ENCODE measurements at places on chromosomes 4 and X.

DNA sequence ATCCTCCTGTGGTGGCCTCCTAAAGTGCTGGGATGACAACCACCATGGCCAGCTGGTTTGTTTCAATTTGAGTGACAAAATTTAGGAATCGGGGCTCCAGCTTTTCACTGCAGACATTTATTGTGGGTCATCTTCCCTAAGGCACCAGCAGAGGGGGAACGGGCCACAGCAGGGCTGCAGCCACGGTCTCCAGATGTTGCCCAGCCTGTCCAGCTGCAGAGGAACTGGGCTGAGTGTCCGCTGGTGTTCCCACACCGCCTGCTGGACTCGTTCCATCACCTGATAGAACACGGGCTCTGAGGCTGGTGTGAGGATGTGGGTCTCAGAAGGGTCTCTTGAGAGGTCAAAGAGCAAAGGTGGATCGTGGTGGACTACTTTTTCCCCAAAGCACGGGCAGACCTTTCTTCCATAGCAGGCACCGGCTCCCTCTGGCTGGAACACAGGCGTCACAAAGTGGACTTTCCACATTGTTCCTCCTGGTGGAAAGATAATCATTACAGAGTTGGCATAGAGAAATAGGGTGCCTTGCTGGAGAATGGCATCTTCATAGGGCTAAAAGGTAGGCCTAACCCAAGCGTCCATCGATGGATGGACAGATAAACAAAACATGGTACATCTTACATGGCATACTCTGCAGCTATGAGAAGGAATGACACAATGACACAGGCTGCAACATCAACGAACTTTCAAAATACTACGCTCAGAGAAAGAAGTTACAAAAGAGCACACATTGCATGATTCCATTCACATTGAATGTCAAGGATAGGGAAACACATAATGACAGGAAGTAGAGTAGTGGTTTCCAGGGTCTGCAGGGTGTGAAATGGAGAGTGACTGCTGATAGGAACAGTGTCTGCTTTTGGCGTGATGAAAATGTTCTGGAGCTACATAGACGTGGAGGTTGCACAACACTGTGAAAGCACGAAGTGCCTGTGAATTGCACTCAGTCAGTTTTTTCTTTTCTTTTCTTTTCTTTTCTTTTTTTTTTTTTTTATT, 5.9 kb upstream of the ARSD start:
- no peak overlapping the region for H3K27ac ChIP-seq
- no peaks in the 10 kb centered on the region for H3K4me1 ChIP-seq
- no peaks in the 10 kb centered on the region for H3K36me3 ChIP-seq

- no peaks in the 10 kb centered on the region for H3K27me3 ChIP-seq
- DNase-seq: no peak
- no peaks in the 10 kb centered on the region for H3K4me1 ChIP-seq
- H3K27ac ChIP-seq: no peak overlapping the region
- no peak overlapping the region for H3K4me3 ChIP-seq
Observed at GRCh38 chr4:47373174-47373573, 90.3 kb downstream of the COMMD8 start.

GRCh38 chr4:170229006-170229405, 139.2 kb upstream of the AADAT start:
- no peak overlapping the region for H3K27ac ChIP-seq
- no peaks in the 10 kb centered on the region for H3K4me1 ChIP-seq
- DNase-seq: peak; percentile 39

GRCh38 chr4:26150948-26151347, 169.9 kb upstream of the RBPJ start:
- H3K4me1 ChIP-seq: no peaks in the 10 kb centered on the region
- no peak for DNase-seq
- no peaks in the 10 kb centered on the region for H3K27me3 ChIP-seq
- H3K36me3 ChIP-seq: no peaks in the 10 kb centered on the region
- no peak overlapping the region for H3K4me3 ChIP-seq
- H3K27ac ChIP-seq: no peak overlapping the region

DNA sequence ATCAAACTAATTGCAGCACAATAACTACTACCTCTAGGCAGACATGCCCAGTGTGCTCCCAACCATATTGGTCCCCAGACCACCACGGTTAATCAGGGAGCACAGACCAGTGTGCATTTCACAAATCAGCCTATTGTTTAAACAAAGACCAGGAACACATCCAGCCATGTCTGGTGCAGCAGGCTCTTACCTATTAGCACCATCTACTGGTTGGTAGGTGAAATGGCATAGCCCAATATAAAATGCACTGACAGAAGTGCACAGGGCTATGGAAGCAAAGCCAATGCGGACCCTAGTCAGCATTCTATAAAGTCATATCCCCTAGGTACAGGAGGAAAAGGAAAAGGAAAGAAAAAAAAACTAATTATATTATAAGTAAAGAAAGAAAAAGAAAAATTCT, 15.5 kb upstream of the CYLC1 start:
- no peaks in the 10 kb centered on the region for H3K4me1 ChIP-seq
- no peaks in the 10 kb centered on the region for H3K27me3 ChIP-seq
- DNase-seq: peak; percentile 55
- no peak overlapping the region for H3K27ac ChIP-seq
- H3K36me3 ChIP-seq: no peaks in the 10 kb centered on the region

- no peaks in the 10 kb centered on the region for H3K36me3 ChIP-seq
- H3K27me3 ChIP-seq: no peaks in the 10 kb centered on the region
- peak; percentile 63 for DNase-seq
- H3K4me3 ChIP-seq: no peak overlapping the region
- H3K4me1 ChIP-seq: no peaks in the 10 kb centered on the region
Observed at GRCh38 chr4:137124278-137124932, 407.9 kb downstream of the PCDH18 start.

DNA sequence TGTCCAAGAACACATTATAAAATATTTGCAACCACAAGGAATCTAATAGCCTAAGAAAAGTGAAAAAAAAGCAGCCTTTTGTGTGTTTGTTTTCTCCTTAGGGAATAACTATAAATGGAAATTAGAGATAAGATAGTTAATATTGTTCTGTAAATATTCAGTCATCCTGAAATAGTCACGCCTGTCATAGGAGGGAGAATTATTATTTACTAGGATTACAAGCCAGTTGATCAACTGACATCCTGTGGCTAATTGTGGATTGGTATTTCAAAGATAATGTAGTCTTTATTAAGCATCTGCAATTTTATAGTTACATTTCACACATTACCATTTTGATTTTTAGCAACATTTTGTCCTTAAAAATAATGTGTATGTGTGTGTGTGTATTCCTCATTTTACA, 118.6 kb downstream of the CCSER1 start:
- H3K27me3 ChIP-seq: no peaks in the 10 kb centered on the region
- H3K36me3 ChIP-seq: no peaks in the 10 kb centered on the region
- H3K27ac ChIP-seq: no peak overlapping the region
- no peak overlapping the region for H3K4me3 ChIP-seq

DNA sequence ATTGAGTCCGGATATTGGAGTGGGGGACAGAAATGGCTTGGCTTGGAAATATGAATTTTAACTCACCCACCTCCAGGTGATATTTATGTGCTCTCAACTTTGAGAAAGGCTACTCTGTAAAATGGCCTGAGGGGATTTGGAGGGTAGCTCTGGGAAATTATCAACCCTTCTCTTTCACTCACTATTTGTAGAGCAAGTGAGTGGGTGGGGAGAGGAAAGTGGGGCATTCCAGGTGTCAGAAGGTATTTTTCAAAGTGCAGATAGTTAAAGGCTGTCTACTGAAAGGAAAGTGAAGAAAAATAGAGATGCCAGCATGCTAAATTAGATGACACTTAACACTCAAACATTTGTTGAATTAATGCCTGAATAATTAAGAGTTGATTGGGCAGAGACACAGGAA, 44.1 kb downstream of the TMEM164 start:
- H3K36me3 ChIP-seq: no peaks in the 10 kb centered on the region
- no peaks in the 10 kb centered on the region for H3K4me1 ChIP-seq
- H3K27me3 ChIP-seq: no peaks in the 10 kb centered on the region

DNA sequence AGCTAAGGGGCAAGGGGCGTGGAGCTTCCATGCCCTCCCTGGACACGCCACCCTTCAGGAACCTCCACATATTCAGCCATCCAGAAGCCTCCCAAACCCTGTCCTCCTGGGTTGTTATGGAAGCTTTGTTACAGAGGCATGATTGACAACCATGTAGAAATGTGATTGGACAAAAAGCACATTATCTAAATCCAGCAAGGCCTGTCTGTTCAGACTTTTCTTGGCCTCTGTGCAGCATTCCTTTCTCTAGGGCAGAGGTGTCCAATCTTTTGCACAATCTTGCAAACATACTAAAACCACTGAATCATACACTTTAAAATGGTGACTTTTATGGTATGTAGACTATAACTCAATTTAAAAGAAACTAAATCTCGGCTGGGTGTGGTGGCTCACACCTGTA, 12.7 kb downstream of the STEEP1 start:
- no peaks in the 10 kb centered on the region for H3K36me3 ChIP-seq
- H3K4me1 ChIP-seq: no peaks in the 10 kb centered on the region
- no peak overlapping the region for H3K4me3 ChIP-seq
- no peaks in the 10 kb centered on the region for H3K27me3 ChIP-seq
- no peak for DNase-seq

- H3K27me3 ChIP-seq: no peaks in the 10 kb centered on the region
- DNase-seq: no peak
- peaks cover 3% of the 10 kb centered on the region for H3K36me3 ChIP-seq
- peak overlapping the region; percentile 86 for H3K4me3 ChIP-seq
- no peak overlapping the region for H3K27ac ChIP-seq
Observed at GRCh38 chrX:41335198-41335957, 1.4 kb downstream of the DDX3X start.

- H3K4me3 ChIP-seq: no peak overlapping the region
- no peaks in the 10 kb centered on the region for H3K27me3 ChIP-seq
- no peak for DNase-seq
- H3K36me3 ChIP-seq: peaks cover 36% of the 10 kb centered on the region
- H3K27ac ChIP-seq: no peak overlapping the region
- no peaks in the 10 kb centered on the region for H3K4me1 ChIP-seq
Observed at GRCh38 chr4:2942037-2942531, 21.1 kb downstream of the NOP14 start.

- no peaks in the 10 kb centered on the region for H3K27me3 ChIP-seq
- H3K27ac ChIP-seq: no peak overlapping the region
- H3K4me1 ChIP-seq: no peaks in the 10 kb centered on the region
- no peak overlapping the region for H3K4me3 ChIP-seq
Observed at GRCh38 chrX:152832520-152832919, 1.7 kb downstream of the NSDHL start.

- H3K27ac ChIP-seq: no peak overlapping the region
- H3K4me3 ChIP-seq: no peak overlapping the region
Observed at GRCh38 chr4:100166297-100167039, 23.8 kb downstream of the DDIT4L start.

DNA sequence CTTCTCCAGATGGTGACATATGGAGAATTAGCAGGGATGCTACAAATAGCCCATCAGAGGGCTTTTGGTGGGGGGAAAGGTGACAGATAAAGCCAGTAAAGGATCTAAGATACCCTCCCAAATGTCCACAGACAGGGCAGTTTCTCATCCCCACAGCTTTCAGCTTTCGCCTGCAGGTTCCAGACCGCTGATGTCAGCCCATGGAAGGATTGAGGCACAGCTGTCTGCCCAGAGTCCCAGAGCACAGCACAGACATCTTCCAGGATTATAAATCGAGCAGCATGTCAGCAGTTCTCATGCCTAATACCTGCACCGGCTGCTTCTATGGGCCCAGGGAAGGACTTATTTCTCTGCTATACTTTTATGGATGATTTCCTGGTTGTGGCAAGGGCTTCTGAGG, 96.7 kb upstream of the MXRA5 start:
- H3K27me3 ChIP-seq: no peaks in the 10 kb centered on the region
- no peak overlapping the region for H3K27ac ChIP-seq
- DNase-seq: peak; percentile 66
- no peaks in the 10 kb centered on the region for H3K4me1 ChIP-seq
- H3K36me3 ChIP-seq: no peaks in the 10 kb centered on the region

- no peaks in the 10 kb centered on the region for H3K27me3 ChIP-seq
- H3K27ac ChIP-seq: no peak overlapping the region
- no peaks in the 10 kb centered on the region for H3K36me3 ChIP-seq
- no peak for DNase-seq
- no peak overlapping the region for H3K4me3 ChIP-seq
- H3K4me1 ChIP-seq: no peaks in the 10 kb centered on the region
Observed at GRCh38 chr4:79073471-79073870, 134.2 kb upstream of the PAQR3 start.

DNA sequence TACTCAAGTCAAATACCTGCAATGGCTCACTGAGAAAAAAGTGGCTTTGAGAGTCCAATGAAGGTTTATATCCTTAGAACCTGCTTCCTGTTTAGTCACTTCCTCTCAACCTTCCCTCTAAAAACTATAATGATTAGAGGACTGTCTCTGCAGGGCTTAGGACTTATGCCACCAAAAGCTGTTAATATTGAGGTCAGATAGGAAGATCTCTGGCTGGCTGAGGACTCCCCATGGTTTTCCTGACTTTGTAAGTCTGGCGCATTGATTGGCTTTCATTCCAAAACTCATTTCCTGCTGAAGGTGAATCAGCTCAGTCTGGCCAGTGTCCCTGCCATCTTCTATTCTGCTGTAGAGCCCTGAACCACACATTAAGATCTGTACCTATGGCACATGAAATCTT, 140.9 kb upstream of the ANK2 start:
- DNase-seq: peak; percentile 92
- H3K4me1 ChIP-seq: peaks cover 2% of the 10 kb centered on the region
- H3K4me3 ChIP-seq: no peak overlapping the region
- no peaks in the 10 kb centered on the region for H3K27me3 ChIP-seq
- H3K27ac ChIP-seq: peak overlapping the region; percentile 9

DNA sequence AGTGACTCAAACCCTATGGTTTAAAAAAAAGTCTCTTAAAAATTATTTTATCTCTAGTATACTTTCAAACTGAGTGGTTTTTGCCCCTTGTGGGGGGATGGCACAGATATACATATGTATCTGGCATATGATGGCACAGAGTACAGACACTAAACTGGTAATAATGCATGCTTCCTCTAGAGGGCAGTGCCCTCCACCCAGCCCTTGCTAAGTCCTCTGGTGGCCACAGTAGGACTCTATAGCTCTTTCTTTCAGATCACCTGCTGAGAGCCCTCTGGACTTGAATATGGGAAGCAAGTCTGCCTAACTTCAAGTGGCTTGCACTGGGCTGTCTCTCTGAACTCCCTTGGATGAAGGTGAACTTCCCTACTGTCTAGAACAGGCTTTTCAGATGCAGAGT, 66.3 kb downstream of the TSPAN7 start:
- H3K27me3 ChIP-seq: no peaks in the 10 kb centered on the region
- no peak overlapping the region for H3K4me3 ChIP-seq
- no peaks in the 10 kb centered on the region for H3K36me3 ChIP-seq
- peak; percentile 86 for DNase-seq
- no peak overlapping the region for H3K27ac ChIP-seq

DNA sequence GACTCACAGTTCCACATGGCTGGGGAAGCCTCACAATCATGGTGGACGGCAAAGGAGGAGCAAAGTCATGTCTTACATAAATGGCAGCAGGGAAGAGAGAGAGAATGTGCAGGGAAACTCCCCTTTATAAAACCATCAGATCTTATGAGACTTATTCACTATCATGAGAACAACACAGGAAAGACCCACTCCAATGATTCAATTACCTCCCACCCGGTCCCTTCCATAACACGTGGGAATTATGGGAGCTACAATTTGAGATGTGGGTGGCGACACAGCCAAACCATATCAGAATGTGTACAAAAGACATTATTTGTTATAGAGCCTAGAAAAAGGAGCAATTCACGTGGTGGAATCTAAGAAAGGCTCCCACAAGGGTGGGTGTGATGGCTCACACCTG, 10.8 kb upstream of the HERC6 start:
- H3K4me3 ChIP-seq: no peak overlapping the region
- H3K36me3 ChIP-seq: no peaks in the 10 kb centered on the region
- H3K4me1 ChIP-seq: no peaks in the 10 kb centered on the region
- H3K27me3 ChIP-seq: no peaks in the 10 kb centered on the region

GRCh38 chr4:162163892-162164759, at the start of gene FSTL5:
Gene FSTL5 (minus strand): TSS chr4:162164000. CDS start chr4:162111396, 52,604 bp downstream.
- peak; percentile 99 for DNase-seq
- H3K27ac ChIP-seq: no peak within 1 kb of the TSS
- H3K36me3 ChIP-seq: no peaks in the 10 kb centered on the region
- peak within 1 kb of the TSS; percentile 90 for H3K4me3 ChIP-seq
- H3K27me3 ChIP-seq: no peaks in the 10 kb centered on the region

All from mesendoderm (in vitro differentiated cells).